ENCODE measurements at places on chromosomes 7 and 10. TPM values are rescaled to one million over a fixed set of nuclear protein-coding genes. Genes with fewer than 3 reads are reported as not detected.

The CALD1 gene
- total RNA-seq: 3.3 TPM

The NRCAM gene
- 0.27 TPM for total RNA-seq

The OIT3 gene
- not detected for total RNA-seq

The PRKG1 gene
- not detected for total RNA-seq

GRCh38 chr10:62189131-62189530, 79.5 kb downstream of the RTKN2 start:
- H3K4me1 ChIP-seq: peaks cover 37% of the 10 kb centered on the region
- H3K36me3 ChIP-seq: no peaks in the 10 kb centered on the region
- H3K27ac ChIP-seq: no peak overlapping the region
- H3K4me3 ChIP-seq: no peak overlapping the region

DNA sequence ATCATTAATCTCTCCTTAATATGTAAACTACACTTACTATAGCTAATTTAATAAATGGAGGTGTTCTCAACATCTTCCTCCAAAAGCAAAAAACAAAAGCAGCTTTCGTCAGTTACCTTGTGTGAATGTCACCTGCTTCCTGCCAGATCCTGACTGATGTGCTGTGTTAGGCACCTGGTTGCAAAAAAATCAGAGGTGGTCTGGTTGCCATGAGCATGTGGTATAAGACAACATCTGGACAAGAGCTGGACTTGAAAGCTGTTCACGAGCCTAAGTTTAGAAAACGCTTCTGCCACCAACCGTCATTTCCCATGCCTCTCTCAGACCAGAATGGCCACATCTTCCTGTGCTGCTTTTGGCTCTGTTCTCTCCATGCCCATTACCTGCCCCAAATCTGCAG, 42.0 kb upstream of the GGCT start:
- H3K27ac ChIP-seq: no peak overlapping the region
- no peaks in the 10 kb centered on the region for H3K4me1 ChIP-seq
- H3K4me3 ChIP-seq: no peak overlapping the region
- DNase-seq: no peak
- no peaks in the 10 kb centered on the region for H3K36me3 ChIP-seq

DNA sequence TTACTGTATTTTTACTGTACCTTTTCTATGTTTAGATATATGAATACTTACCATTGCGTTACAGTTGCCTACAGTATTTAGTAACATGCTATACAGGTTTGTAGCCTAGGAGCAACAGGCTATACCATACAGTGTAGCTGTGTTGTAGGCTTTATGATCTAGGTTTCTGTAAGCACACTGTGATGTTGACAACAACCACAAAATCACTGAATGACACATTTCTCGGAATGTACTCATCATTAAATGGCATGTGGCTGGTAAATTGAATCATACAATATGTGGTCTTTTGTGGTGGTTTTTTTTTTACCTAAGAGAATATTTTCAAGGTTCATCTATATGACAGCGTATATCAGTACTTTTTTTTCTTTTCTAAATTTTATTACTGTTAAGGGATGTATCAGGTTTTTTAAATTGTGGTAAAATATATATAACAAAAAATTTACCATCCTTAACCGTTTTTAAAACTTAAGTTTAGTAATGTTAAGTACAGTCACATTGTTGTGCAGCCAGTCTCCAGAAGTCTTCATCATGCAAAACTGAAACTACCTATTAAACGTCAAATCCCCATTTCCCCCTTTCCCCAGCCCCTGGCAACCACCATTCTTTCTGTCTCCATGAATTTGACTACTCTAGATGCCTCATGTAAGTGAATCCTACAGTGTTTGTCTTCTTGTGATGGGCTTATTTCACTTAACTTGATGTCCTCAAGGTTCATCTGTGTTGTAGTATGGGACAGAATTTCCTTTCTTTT, 21.5 kb downstream of the BTAF1 start:
- no peaks in the 10 kb centered on the region for H3K4me1 ChIP-seq
- no peak overlapping the region for H3K27ac ChIP-seq
- no peak overlapping the region for H3K4me3 ChIP-seq
- H3K36me3 ChIP-seq: peaks cover 17% of the 10 kb centered on the region
- DNase-seq: no peak
- no peaks in the 10 kb centered on the region for H3K27me3 ChIP-seq

DNA sequence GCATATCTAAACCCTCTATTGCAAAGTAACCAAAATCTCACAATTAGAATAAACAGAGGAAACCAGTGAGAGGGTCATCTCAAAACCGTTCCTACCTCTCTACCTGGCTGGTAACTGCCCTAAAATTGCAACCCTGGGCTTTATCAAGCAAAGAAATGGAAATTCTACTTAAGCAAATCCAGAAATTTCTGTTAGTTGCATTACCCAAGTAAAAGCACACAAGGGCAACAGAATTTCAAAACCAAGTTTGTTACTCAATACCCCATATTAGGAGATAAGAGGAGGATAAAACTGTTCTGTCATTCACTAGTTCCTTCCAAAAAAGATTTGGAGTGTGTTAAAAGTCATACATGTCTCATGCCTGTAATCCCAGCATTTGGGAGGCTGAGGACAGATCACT, 195.3 kb downstream of the FAM107B start:
- no peak overlapping the region for H3K4me3 ChIP-seq
- DNase-seq: no peak
- no peaks in the 10 kb centered on the region for H3K27me3 ChIP-seq
